ENCODE measurements at places on chromosomes 2 and 18.

DNA sequence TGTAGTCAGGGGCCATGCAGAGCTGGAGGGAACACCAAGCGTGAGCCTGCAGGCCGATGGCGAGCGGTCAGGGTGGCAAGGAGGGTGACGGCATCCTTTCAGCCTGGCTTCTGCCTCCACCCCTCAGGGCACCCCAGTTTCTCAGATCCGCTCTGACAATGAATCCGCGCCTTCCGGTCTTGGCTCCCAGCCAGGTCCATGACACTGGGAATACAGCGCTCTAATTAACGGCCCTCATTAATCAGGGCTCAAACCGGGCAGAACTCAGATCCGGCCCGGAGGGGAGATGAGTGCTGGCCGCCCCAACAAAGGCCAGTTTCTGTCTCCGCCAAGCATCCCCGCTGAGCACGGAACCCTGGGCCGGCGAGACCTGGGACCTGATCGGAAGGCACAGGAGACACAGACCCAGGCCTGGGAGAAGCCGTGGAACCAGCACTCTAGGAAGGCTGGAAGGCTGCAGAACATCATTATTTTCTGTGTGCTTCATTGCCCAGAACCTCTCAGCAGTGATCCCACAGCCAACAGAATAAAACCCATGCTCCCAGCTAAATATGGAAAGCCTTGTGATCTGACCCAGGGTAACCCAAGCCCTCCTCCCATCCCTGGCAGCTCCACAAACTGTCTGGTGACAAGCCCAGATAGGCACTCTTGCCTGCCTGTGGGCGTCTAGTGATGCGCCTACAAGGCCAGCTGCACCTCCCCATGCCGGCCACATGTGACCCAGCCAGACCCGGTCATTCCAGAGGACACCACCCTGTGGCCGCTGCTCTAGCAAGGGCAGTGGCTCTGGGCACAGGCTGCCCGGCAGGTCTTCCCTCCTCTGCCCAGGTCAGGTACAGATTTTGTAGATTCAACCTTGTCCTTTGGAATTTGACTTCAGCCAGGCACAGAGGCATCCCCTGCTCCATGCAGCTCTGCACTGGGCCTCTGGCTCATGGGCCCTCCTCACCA is 438.7 kb upstream of the MYT1L start:
- no peak for DNase-seq

GRCh38 chr18:9684881-9685614 is 23.1 kb upstream of the RAB31 start:
- no peak for DNase-seq

- DNase-seq: no peak
Observed at GRCh38 chr2:236055471-236055870, 112.7 kb downstream of the GBX2 start.

DNA sequence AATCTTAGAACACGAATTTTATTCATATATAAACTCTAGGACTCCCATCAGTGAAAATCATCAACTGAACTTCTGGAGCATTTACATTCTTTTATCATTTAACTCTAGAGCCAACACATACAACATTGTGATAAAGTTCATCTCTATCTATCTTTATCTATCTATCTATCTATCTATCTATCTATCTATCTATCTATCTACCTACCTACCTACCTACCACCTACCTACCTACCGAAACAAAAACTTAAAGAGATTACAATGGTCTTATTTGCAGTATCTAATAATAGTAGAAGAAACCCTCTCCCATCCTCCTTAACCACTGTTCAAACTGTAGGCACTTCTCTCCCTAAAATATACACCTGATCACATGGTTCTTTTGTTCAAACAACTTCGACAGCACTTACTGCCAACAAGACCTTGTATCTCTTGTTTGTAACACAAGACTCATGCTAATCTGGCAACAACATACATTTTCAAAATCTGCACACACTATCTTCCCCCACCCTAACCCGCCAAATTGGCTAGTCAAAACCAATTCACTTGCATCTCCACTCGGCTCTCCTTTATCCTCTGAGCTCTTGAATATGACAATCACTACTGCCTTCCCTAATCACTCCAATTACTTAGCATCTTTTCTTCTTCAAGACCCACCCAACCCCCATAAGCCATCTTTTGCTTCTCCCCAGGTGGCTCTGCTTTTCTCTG is 69.0 kb downstream of the GORASP2 start:
- no peak for DNase-seq

DNA sequence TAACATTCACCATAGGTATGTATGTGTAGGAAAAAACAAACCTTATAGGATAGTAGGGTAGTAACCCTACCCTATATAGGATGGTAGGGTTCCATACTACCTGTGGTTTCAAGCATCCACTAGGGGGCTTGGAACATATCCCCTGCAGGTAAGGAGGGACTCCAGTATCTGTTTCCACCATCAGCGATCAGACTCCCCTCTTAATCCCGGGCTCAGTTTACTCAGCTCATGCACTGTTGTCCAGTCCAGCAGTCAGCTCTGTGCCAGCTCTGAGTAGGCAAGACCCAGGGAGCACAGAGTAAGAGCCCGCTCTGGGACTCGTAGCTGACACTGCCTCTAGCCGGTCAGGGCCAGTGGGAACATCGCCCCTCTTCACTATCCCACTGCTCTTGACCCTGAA is 61.7 kb downstream of the MEX3C start:
- no peak for DNase-seq

DNA sequence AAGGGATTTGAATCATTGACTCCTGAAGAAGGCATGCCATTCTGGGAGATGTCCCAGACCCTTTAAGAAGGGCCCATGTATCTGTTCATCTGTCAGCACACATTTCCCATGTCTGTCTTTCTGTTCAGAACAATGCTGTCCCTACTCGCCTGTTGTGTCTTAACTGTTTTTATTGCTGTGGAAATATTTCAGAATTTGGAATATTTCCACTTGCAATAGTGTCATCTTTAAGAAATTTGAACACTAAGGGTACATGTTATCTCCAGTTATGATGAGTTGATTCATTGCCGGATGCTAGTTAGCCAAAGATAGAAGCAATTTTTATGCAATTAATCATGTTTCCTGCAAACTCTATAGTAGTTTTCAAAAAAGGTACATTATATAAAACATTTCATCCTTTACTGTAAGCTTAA is 36.9 kb upstream of the NT5C1B start:
- DNase-seq: no peak

GRCh38 chr18:80200171-80200931 is 47.0 kb downstream of the PARD6G start:
- peak; percentile 21 for DNase-seq

GRCh38 chr2:69026026-69026425 is 13.0 kb downstream of the ANTXR1 start:
- no peak for DNase-seq

GRCh38 chr2:43052204-43052943 is 174.0 kb downstream of the ZFP36L2 start:
- DNase-seq: no peak

DNA sequence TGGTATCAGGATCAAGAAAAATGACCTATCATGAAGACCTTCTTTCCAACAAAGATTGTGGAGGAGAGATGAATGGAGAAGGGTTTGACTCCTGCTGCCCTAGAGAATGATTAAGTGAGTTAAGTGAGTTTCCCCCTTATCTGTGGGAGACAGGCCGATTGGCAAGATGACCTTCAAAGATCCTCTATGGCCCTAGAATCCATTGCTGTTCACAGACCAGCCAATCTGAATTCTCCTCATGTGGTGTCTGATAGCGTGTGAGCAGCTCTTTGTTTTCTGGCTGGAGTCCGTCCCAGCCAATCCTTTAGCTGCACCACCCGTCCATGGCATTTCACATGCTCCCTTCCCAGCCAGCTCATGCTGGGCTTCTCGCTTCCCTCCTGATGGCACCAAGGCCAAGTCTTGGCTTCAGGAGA is 79.4 kb downstream of the MARCHF4 start:
- peak; percentile 11 for DNase-seq

DNA sequence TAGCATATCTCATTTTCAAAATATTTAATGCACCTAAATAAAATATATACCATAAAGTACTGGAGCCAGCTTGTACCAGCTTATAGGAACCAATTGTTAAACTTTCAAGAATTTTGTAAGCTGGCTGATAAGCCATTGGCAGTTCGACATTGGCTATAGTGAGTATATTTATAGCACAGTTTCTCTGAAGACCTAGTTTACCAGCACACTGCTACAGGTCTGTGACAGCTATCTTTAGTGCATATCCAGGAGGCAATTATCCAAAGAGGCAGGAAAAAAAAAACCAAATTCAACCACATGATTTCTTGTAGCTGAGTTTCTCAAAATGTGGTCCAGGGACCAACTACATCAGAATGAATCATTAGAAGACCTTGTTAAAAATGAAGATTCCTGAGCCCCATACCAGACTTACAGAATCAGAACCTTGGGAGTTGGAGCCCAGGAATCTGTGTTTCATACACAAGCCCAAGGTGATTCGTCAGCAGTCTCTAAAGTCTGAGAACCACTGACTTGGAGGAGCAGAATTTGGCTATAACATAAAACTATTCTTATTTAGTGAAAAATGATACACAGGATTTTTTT is 279.0 kb upstream of the NRP2 start:
- DNase-seq: no peak

GRCh38 chr2:138827426-138828054 is 47.4 kb upstream of the NXPH2 start:
- no peak for DNase-seq

GRCh38 chr2:196288006-196288538 is 116.7 kb upstream of the STK17B start:
- no peak for DNase-seq

GRCh38 chr18:49059028-49059834 is 108.5 kb upstream of the SMAD7 start:
- DNase-seq: no peak

DNA sequence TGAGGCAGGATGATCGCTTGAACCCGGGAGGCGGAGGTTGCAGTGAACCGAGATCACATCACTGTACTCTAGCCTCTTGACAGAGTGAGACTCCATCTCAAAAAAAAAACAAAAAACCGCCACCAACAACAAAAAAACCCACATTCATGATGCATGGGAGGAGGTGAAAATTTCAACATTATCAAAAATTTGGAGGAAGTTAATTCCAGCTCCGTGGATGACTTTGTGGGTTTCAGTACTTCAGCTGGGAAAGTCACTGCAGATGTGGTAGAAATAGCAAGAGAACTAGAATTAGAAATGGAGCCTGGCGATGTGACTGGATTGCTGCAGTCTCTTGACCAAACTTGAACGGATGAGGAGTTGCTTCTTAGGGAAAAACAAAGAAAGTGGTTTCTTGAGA is 74.3 kb downstream of the PRKCE start:
- no peak for DNase-seq

DNA sequence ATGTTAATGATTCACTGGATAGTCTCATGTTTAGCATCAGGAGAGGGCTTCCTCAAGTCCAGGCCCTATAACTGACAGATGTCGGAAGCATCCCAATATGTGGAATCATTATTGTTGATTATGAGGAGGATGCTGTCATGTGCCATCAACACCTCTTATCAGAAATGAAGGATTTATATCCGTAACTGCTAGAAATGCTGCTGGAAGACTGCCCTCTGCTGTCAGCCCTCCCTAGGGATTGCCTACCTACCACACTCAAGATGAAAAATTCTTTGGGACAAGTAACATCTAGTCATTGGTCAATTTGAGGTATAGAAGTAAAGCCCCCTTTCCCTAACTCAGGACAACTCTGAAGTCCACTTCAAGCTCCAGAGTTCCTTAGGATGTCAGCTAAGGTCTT is 1166.5 kb upstream of the NXPH2 start:
- no peak for DNase-seq

- no peak for DNase-seq
Observed at GRCh38 chr18:56913941-56914340, 232.9 kb upstream of the BOD1L2 start.

DNA sequence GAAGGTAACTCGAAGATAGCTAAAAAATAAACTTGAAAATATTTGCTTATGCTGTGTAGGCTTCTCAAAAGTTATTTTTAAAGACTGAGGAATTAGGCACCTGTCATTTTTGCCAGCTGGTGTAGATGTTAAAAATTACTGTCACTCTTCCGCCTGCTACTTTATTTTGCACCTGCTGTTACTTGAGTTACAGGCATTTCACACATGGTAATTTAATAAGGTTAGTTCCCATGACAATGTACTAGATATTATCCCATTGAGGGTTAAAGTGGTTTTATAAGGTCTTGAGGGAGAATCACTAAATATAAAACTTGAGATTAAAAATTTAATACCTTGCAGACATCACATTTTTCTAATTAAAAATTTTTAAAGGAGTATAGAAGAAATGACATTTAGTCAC is 26.6 kb downstream of the MYL1 start:
- DNase-seq: no peak

GRCh38 chr2:65458999-65459398 is 26.6 kb upstream of the SPRED2 start:
- no peak for DNase-seq

GRCh38 chr2:151576080-151576479 is 158.2 kb downstream of the NEB start:
- no peak for DNase-seq

DNA sequence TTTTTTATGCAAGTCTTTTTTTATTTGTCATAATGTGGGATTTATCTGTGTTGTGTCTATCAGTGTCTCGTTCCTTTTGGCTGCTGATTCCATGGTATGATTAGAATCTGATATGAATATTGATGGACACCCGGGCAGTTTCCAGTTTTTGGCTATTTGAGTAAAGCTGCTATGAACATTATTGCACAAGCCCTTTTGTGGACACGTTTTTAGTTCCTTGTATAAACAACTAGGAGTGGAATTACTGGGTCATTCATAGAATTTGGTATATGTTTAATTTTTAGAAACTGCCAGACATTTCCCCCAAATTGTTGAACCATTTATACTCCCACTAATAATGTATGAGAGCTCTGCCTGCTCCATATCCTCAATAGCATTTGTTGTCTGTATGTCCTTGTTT is 26.6 kb downstream of the HK2 start:
- no peak for DNase-seq

GRCh38 chr2:42328148-42328833 is 32.7 kb downstream of the COX7A2L start:
- no peak for DNase-seq

DNA sequence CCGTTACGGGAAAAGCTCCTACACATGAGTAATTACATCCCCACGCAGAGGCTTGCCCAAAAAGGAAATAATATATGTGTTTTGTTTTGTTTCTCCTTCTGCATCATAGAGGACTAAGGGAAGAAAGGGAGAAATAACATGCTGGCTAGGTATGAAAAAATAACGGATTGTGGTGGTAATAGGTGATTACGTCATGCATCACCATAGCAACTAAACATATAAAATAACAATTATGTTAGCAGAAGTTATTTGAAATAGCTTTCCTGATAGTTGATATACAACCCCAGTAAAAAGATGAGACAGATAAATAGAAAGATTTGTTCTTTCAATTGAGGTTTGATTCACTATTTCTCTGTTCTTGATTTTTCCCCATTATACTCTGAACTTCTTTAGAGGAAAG is 518.0 kb downstream of the ZNF516 start:
- DNase-seq: no peak

DNA sequence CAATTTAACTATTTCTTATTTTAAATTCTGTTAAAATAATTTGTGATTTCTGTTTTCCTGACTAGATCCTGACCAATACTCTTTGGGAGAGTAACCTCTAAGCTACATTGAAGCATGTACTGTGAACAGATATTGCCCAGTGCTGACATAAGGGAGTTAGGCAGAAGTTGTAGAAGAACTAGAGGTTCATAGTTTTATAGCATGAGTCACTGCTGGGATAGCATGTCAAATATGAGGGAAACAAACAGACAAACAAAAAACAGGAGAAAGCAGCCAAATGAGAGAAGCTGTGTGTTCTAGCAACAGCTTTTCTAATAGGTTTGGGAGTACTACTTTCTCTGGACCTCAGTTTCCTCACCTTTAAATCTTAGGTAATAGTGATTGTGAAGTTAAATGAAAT is 72.4 kb downstream of the CERS6 start:
- DNase-seq: no peak

GRCh38 chr2:137252934-137253333 is 487.6 kb downstream of the THSD7B start:
- no peak for DNase-seq
